SW480 (cell line): ENCODE measurements at places on chromosomes 7 and 10.

- no peak for DNase-seq
Observed at GRCh38 chr10:128505346-128505745, 379.1 kb upstream of the MKI67 start.

DNA sequence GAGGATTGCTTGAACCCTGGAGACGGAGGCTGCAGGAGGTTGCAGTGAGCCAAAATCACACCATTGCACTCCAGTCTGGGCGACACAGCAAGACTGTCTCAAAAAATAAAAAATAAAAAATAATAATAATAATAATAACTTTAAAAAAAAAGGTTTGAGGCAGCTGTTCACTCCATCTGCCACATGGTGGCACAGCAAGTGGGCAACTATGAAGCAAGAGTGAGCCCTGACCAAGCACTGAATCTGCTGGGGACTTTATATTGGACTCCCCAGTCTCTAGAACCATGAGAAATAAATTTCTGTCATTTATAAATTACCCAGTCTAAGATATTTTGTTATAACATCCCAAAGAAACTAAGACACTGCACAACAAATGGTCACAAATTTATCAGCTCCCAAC, 14.6 kb upstream of the BRI3 start:
- DNase-seq = no peak

DNA sequence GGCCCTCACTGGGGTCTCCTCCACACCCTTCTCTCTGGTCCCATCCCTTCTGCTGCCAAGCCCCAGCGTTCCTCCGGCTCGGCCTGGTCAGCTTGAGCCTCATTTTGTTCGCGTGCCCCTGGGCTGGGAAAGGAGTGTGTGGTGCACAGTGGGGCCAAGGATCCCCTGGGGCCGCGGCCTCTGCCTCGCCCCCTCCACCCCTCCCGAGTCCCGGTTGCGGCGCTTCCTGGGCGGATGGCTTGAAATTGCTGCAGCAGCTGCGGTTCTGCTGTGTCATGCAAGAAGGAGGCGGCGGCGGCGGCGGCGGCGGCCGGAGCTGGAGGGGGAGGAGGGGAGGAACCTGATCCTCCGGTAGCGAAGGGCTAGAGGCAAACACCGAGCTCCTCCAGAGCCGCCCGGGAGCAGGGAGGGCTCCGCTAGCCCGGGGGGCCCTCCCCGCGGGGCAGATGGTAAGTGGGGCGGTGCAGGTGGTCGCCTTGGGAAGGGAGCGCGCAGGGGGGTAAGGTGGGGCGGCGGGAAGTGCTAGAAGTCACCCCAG, 217.8 kb upstream of the MKLN1 start:
- peak; percentile 62 for DNase-seq

DNA sequence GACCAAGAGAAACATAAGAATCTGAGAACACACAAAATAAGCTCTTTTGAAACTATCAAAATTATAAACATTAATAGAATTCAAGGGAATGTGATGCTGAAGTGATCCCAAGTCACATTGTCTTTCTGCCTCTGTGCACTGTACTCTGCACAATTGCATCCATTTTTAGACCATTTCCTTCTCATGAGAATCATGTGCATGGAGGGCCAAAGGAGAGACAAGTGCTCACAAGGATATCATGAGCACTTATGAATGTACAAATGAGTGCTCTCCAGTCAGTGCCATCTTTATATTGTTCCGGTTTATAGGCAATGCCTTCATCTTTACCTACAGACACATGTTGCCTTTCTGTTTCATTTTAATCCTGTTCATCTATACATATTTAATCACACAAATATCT, 36.9 kb downstream of the MET start:
- DNase-seq = no peak

DNA sequence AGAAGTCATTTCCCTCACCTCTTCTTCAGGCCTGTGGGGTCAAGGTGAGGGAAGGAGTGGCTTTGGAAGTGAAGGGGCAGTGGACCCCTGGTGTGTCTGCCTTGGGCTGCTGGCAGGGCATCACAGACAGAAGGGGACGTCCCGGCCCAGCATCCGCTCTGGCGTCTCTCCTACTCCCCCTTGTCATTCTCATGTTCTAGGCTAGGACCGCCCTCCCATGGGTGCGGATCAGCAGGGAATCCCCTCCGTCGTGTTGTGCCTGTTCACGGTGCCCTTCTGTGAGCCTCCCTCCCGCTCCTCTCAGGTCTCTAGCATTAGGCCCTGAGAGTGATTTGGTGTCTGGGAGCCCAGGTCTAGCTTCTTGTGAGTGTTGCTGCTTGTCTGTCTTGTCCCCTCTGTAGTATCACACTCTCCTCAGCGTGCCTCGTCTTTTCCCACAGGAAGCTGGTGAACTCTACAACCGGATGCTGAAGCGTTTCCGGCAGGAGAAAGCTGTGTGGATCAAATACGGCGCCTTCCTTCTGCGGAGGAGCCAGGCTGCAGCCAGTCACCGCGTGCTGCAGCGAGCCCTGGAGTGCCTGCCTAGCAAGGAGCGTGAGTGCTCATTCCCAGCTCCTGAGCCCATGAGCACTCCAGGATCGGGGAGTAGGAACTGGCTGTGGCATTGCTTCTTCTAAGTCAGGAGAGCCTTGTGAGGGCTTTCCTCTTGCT, 8.5 kb downstream of the CALHM2 start:
- DNase-seq = no peak

GRCh38 chr7:139741789-139742344, 35.9 kb downstream of the HIPK2 start:
- no peak for DNase-seq

DNA sequence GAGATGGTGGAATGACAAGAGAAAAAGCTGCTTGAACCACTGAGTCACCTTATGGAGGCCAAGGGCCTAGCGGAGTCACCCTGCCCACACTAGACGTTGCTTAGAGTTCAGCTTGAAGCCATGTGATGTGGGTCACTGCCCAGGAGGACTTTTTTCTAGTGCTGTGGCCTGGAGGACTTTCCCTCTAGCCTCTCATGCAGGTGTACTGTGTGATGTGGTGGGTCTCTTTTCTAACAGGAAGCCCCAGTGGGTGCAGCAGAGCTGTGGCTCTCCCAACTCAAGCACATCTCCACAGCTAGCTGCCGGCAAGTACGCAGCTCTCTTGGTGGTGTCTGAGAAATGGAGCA, 13.6 kb downstream of the POR start:
- no peak for DNase-seq

DNA sequence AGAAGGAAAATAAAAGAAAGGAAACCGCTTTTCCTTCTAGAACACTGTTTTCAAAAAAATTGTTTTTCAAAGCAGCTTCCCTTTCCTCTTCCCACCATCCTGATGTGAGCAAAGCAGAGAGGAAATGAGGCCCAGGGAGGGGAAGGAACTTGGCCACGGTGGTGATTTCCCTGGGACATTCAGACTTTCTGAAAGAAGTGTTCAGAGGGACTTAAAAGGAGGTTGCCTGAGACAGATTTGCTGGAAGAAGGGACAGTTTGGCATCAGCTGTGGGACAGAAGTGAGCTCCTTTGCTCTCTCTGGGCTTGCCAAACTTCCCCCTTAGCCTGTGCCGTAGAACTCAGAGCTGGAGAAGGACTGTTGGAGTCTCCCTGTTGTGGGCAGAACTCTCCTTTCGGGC, 30.3 kb downstream of the ADCYAP1R1 start:
- DNase-seq = no peak

GRCh38 chr7:113154117-113154516, 35.8 kb upstream of the SMIM30 start:
- DNase-seq = no peak

- DNase-seq = peak; percentile 44
Observed at GRCh38 chr10:98055841-98056516, 25.6 kb upstream of the CRTAC1 start.

DNA sequence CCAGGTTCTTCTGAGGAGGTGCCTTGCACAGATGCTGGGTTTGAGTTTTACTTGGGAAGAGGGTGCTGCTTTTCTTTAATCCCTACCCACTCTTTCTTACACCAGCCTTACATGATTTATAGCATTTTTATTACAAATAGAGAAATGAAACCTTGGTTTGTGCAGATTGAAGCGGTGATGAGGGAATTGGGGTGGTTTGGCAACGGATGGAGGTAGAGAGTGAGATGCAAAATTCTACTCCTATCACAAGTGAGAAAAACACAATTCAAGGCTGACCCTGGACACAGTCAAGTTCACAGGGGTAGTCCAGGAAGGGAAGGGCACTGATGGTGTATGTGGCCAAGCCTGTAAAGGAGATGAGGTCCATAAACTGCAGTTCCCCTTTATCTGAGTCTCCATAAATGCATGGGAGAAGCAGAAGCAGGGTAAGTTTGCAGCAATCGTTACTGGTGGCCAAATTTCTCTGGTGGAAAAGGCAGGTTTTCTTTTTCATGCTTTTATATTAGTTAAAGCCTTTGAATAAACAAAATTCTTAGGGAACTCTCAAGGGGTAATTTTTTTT, 214.3 kb downstream of the JAZF1 start:
- no peak for DNase-seq

DNA sequence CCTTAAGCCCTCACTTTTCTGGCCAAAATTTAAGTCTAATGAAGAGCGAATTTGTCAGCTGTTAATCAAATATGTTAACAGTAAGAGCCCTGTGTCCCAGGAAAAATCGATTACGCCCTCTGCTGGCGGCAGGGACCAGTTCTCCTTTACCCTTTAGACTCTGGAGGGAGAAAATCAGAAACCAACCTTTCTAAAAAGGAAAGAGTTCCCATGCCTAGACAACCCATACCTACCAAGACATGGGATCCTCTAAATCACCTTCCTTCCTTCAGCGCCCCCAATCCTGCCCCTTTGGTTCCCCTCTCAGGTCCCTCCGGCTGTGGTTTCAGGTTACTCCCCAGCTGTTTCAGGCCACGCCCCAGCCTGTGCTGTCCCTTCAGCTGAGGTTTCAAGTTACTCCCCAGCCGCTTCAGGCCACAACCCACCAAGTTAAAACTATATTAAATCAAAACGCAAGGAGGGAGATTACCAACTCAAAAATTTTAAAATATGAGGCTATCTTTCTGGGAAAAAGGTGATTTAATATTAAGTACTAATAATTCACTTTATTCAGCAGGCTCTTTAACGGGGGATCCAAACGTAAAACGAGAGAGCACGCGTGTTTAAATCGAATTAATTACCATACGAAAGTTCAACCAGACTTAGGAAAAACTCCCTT, 1.4 kb upstream of the AKR1B15 start:
- peak; percentile 61 for DNase-seq

DNA sequence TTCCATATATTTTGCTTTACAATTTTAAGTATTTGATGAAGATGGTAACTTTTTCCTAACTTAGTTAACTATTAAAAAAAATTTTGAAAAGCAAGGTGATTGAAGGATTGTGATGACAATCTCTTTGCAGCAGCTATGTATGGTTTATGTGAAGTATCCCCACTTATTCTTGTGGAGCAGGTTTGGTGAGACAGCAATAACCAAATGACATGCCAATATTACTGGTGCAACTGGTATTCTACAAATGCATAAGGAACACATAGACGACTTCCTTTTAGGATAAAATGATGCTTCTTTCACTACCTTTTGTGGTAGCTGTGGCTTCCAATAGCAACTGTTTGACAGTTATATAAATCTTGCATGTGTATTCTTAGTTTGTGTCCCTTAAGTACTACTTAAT, 465.3 kb downstream of the PLXDC2 start:
- DNase-seq = no peak

GRCh38 chr7:56538541-56539429, 422.6 kb upstream of the NUPR2 start:
- no peak for DNase-seq

GRCh38 chr7:41459183-41459582, 243.7 kb downstream of the INHBA start:
- DNase-seq = no peak

- no peak for DNase-seq
Observed at GRCh38 chr7:126411821-126412383, 840.8 kb downstream of the GRM8 start.

- peak; percentile 86 for DNase-seq
Observed at GRCh38 chr7:104980841-104981671, 32.9 kb upstream of the KMT2E start.

DNA sequence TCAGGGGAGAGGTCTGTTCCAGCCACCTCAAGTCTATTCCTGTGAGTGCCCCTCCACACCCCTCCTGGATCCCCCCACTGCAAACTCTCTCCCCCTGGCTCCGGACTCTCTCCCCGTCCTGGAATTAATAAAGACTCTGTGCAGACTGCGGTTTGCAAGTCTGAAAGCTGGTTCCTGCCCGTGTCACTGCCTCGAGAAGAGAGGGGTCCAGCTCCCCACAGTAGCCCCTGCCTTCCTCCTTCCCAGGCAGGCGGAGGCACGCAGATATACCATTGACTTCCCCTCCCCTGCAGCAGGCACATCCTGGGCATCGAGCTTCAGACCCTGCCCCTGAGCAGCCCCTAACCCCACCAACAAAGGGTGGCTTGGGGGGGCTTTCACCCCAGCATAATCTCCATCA, 2.2 kb upstream of the ELN start:
- no peak for DNase-seq

DNA sequence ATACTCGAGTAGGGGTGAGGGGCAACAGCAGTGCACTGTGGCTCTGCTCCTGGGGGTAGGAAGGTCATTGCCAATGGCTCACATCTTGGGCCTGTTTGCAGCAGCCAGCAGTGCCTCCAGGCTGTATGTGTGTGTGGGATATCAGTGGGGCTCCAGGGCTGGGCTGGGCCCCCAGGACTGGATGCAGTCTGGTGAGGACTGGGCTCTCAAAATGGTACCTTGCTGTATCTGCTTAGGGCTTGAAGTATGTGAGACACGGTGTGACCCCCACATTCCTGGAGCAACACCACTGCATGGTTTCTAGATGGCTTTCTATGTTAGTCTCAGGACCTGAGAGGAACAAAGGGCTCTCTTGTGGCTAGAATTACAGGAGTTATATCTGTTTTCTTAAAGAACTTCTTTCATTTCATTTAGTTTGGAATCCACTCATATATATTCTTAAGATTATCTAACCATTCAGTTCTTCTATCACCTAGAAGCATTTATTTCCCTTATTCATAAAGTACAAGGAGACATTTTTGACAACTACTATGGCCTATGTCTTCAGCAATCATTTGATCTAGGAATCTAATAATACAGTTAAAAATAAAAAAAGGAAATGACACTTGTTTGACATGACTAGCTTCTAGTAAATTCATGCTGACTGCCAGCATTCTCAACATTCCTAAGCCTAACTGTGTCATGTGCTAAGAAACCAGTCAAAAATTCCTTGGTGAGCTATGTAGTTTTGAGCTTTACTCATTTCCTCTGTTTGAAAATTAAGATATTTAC, 443.2 kb upstream of the SEMA3A start:
- no peak for DNase-seq

- no peak for DNase-seq
Observed at GRCh38 chr10:113214331-113214730, 264.3 kb downstream of the TCF7L2 start.

DNA sequence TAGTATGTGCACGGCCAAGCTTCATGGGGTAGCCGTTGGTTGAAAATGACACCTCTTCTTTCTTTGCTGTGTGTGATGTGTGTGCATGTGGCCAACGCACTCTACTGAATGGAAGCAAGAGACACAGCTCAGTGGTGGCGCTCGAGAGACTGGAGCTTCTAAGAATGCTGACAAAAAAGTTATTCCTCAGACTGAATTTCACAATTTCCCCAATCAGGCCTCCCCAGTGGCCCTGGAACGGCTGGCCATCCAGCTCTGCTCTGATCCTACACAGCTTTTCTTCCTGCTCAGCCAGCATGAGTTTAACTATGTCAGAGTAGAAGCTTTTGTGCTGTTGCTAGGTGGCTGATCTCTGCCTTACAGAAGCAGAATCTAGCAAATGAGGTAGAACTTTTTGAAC, 186.7 kb upstream of the PLXDC2 start:
- DNase-seq = no peak
